ENCODE measurements at places on chromosomes 7 and 10. TPM values are rescaled to one million over a fixed set of nuclear protein-coding genes. Genes with fewer than 3 reads are reported as not detected.

DNA sequence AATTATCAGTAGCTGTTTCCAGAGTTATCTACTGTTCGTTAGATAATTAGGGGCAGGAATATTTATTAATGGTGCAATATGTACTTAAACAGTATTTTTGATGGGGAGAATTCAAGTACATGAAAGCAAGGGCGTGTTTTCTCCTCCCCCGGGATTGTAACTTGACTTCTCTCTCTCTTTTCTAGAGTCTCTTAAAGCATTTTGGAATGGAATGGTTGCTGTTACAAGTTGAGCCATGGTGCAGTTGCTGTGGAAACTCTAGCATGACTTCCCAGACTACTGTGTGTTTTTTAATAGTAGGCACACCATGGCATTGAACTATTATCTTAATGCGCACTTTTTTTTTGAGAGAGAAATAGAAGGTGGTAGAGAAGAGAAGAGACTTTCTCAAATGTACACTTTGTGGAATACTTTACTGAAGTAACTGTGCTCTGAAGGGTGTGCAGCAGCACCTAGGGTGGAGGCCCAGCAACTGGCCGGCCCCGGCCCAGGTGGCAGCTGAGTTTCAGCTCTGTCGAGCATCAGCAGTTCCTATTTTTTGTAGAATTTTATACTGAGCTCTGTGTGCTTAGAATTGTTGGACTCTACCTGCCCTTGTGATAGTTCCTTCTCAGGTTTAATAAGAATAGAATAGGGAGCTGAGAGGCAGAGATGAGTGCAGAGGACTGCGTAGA, 64.4 kb downstream of the CCNY start:
- H3K27me3 ChIP-seq: no peaks in the 10 kb centered on the region
- H3K36me3 ChIP-seq: no peaks in the 10 kb centered on the region
- no peak overlapping the region for H3K4me3 ChIP-seq
- H3K27ac ChIP-seq: no peak overlapping the region
- H3K4me1 ChIP-seq: peaks cover 41% of the 10 kb centered on the region

GRCh38 chr7:34739651-34740300, 81.8 kb downstream of the NPSR1 start:
- no peaks in the 10 kb centered on the region for H3K4me1 ChIP-seq
- DNase-seq: no peak
- no peak overlapping the region for H3K4me3 ChIP-seq

GRCh38 chr7:71354716-71355115, 222.8 kb downstream of the GALNT17 start:
- H3K27ac ChIP-seq: no peak overlapping the region
- no peaks in the 10 kb centered on the region for H3K27me3 ChIP-seq
- no peak overlapping the region for H3K4me3 ChIP-seq
- H3K4me1 ChIP-seq: no peaks in the 10 kb centered on the region
- DNase-seq: no peak

- no peak for DNase-seq
- H3K4me3 ChIP-seq: no peak overlapping the region
- H3K27ac ChIP-seq: no peak overlapping the region
- H3K36me3 ChIP-seq: peaks cover 4% of the 10 kb centered on the region
- H3K27me3 ChIP-seq: peaks cover 8% of the 10 kb centered on the region
Observed at GRCh38 chr10:24442234-24442633, 233.3 kb downstream of the KIAA1217 start.

The PTPN20 gene
- total RNA-seq: 3.8 TPM

The ASAH2B gene
- 5.3 TPM for total RNA-seq

The PRPS1L1 gene
- total RNA-seq: not detected

GRCh38 chr7:111508387-111508786, 53.9 kb downstream of the IMMP2L start:
- no peak overlapping the region for H3K27ac ChIP-seq
- no peaks in the 10 kb centered on the region for H3K27me3 ChIP-seq
- DNase-seq: no peak
- H3K4me3 ChIP-seq: no peak overlapping the region

GRCh38 chr10:86049442-86049841, 317.2 kb downstream of the GRID1 start:
- H3K27ac ChIP-seq: no peak overlapping the region
- peaks cover 12% of the 10 kb centered on the region for H3K4me1 ChIP-seq
- no peak for DNase-seq
- H3K4me3 ChIP-seq: no peak overlapping the region
- peaks cover 5% of the 10 kb centered on the region for H3K27me3 ChIP-seq

The ZCWPW1 gene
- total RNA-seq: 18.4 TPM

The CACNB2 gene
- total RNA-seq: not detected

DNA sequence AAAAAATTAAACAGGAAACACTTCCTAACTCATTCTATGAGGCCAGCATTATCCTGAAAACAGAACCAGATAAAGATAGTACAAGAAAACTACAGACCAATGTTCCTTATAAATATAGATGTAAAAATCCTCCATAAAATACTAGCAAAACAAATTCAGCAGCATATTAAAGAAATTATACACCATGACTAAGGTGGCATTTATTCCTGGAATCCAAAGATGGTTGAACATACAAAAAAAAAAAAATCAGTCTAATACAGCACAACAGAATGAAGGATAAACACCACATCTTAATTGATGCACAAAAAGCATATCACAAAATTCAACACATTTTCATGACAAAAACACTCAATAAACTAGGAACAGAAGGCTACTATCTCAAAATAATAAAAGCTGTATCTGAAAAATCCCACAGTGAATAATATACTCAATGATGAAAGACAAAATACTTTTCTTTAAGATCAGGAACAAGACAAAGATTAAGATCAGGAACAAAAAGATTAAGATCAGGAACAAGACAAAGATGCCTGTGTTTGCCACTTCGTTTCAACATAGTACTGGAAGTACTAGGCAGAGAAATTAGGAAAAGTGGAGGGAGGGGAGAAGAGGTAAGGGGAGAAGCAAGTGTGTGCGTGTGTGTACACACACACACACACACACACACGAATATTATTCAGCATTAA, 95.6 kb downstream of the SNX13 start:
- H3K4me1 ChIP-seq: peaks cover 17% of the 10 kb centered on the region
- DNase-seq: no peak
- H3K27ac ChIP-seq: no peak overlapping the region
- H3K27me3 ChIP-seq: no peaks in the 10 kb centered on the region
- peaks cover 40% of the 10 kb centered on the region for H3K36me3 ChIP-seq

The PNLIPRP1 gene
- total RNA-seq: not detected

The CALML3 gene
- not detected for total RNA-seq

DNA sequence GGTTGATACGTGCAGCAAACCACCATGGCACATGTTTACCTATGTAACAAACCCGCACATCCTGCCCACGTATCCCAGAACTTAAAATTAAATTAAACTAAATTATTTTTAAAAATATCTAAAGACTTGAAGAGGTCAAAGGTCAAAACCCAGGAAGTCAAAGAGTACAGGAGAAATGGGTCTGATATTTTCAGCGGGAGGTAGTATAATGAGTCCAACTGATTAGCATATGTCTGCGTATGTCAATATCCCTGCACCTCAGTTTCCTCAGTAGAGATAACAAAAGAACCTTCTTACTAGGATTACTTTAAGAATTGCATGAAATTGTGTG, 133.0 kb downstream of the TMEM26 start:
- H3K4me1 ChIP-seq: no peaks in the 10 kb centered on the region
- DNase-seq: no peak
- H3K36me3 ChIP-seq: no peaks in the 10 kb centered on the region
- H3K27ac ChIP-seq: no peak overlapping the region
- H3K27me3 ChIP-seq: peaks cover 3% of the 10 kb centered on the region
- no peak overlapping the region for H3K4me3 ChIP-seq

DNA sequence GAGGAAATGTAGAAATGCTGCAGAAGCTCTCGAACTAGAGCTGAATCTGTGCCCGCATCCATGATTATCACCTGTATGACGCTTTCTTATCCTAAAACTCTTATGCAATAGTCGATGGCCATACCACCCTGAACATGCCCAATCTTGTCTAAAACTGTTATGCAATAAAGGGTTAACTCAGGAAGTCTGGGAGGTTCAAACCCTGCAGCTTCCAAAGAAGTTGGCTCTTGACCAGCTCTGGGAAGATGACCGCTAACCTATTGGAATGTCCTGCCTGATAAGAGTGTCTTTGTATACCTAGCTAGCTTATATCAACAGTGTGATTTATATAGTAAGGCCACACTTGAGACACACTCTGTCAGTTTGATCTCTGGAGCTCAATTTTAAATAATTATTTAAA, 3.4 kb upstream of the C10orf88 start:
- H3K27me3 ChIP-seq: peaks cover 3% of the 10 kb centered on the region
- peaks cover 2% of the 10 kb centered on the region for H3K36me3 ChIP-seq
- no peak for DNase-seq
- H3K4me1 ChIP-seq: peaks cover 20% of the 10 kb centered on the region
- H3K27ac ChIP-seq: no peak overlapping the region
- H3K4me3 ChIP-seq: no peak overlapping the region

DNA sequence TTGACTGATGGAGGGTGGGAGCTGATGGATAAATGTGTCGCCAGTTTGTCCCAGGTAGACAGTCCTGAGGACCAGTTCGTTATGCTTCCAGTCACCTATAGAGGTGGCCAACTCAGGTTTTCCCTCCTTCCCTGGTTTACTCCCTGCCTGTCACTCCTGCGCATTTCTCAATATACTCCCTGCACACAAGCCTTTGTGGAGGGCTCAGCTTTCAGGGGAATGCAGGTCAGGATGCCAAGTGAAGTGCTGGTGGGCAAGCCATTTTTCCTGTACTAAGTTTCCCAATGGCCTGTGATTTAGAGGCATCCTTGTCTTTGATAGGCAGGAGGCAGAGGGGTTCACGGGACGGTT, 473.5 kb upstream of the ZMIZ1 start:
- H3K27ac ChIP-seq: no peak overlapping the region
- H3K4me3 ChIP-seq: no peak overlapping the region
- H3K4me1 ChIP-seq: no peaks in the 10 kb centered on the region
- no peaks in the 10 kb centered on the region for H3K36me3 ChIP-seq
- peaks cover 8% of the 10 kb centered on the region for H3K27me3 ChIP-seq
- DNase-seq: no peak

- no peaks in the 10 kb centered on the region for H3K27me3 ChIP-seq
- no peaks in the 10 kb centered on the region for H3K4me1 ChIP-seq
- H3K27ac ChIP-seq: no peak overlapping the region
- DNase-seq: no peak
- no peak overlapping the region for H3K4me3 ChIP-seq
- no peaks in the 10 kb centered on the region for H3K36me3 ChIP-seq
Observed at GRCh38 chr7:67732898-67733297, 736.3 kb downstream of the TYW1 start.

- H3K36me3 ChIP-seq: no peaks in the 10 kb centered on the region
- no peak for DNase-seq
- H3K4me1 ChIP-seq: peaks cover 3% of the 10 kb centered on the region
- peaks cover 6% of the 10 kb centered on the region for H3K27me3 ChIP-seq
- H3K27ac ChIP-seq: no peak overlapping the region
Observed at GRCh38 chr7:25922296-25922695, 229.7 kb upstream of the NFE2L3 start.

DNA sequence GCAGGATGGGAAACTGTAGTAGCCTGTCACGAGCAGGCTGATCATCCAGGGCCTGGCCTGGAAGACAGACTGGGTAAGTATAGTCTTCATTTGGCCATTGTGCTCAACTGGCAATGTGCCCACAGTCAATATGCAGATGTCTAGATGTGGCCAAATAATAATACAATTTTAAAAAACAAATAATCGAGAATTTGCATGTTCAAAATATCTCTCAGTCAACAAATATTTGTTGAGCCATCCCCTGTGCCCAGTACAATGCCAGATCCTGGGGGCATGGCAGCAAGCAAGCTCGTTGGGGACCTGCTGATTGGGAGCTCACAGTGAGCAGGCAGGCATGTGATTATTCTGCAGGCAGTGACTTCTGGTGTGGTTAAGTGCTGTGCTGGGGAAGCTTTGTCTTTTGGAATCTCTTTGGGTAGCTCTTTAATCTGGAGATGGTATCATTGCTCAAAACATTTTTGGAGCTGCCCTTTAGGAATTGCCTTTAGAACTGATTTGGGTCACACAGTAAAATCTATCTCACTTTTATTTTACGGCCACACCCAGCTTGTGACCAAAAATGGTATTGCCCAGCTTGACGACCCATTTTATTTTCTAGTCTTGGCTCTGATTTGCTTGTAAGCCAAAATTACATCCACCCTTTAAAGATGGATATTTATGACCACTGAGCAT, 92.2 kb downstream of the PLCE1 start:
- DNase-seq: no peak
- H3K27ac ChIP-seq: no peak overlapping the region
- H3K4me1 ChIP-seq: no peaks in the 10 kb centered on the region
- H3K27me3 ChIP-seq: peaks cover 2% of the 10 kb centered on the region
- no peaks in the 10 kb centered on the region for H3K36me3 ChIP-seq

DNA sequence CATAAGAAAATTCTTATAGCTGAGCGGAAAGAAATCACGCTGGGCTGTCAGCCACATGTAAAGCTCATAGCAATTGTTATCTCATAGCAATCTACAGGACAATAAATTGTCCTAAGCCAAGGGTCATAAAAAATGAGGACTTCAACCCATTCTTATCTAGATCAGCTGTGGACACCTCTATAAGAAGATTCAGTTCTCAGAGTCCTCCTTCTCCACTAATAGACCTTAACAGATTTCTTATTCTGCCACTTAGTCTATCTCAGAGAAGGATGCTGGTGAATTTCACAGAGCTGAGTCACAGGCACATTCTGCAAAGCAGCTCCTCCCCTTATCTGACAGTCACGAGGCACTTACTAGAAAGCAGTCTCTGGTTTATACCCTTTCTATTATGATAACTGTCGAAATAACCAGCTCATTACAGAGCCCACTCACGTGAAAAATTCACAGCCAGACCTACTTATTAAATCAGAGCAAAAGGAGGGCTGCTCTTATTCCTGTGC, 185.3 kb upstream of the PCLO start:
- H3K4me1 ChIP-seq: no peaks in the 10 kb centered on the region
- H3K27ac ChIP-seq: no peak overlapping the region
- H3K27me3 ChIP-seq: no peaks in the 10 kb centered on the region
- no peak overlapping the region for H3K4me3 ChIP-seq

- H3K4me3 ChIP-seq: no peak overlapping the region
- no peaks in the 10 kb centered on the region for H3K36me3 ChIP-seq
- no peaks in the 10 kb centered on the region for H3K27me3 ChIP-seq
- DNase-seq: no peak
- H3K27ac ChIP-seq: no peak overlapping the region
Observed at GRCh38 chr10:104049504-104050250, 36.0 kb downstream of the COL17A1 start.

DNA sequence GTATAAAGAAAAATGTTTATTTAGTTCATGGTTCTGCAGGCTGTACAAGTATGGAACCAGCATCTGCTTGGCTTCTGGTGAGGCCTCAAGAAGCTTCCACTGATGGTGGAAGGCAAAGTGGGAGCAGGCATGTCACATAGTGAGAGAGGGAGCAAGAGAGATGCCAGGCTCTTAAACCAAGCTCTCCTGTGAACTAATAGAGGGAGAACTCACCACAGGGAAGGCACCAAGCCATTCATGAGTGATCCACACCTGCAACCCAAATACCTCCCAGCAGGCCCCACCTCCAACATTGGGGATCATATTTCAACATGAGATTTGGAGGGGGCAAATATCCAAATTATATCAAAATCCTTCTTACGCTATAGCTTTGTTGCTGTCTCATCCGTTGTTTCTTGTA, 113.1 kb downstream of the CPED1 start:
- no peak for DNase-seq
- H3K27me3 ChIP-seq: peaks cover 12% of the 10 kb centered on the region
- no peaks in the 10 kb centered on the region for H3K4me1 ChIP-seq

The CTNNA3 gene
- not detected for total RNA-seq

GRCh38 chr10:35208536-35208935, 81.9 kb downstream of the CREM start:
- no peak overlapping the region for H3K27ac ChIP-seq
- peaks cover 3% of the 10 kb centered on the region for H3K36me3 ChIP-seq
- peaks cover 18% of the 10 kb centered on the region for H3K4me1 ChIP-seq
- no peaks in the 10 kb centered on the region for H3K27me3 ChIP-seq
- H3K4me3 ChIP-seq: peak overlapping the region; percentile 2
- DNase-seq: no peak

- no peak overlapping the region for H3K4me3 ChIP-seq
- DNase-seq: no peak
Observed at GRCh38 chr10:130884456-130884855, 427.1 kb downstream of the TCERG1L start.

The CALCR gene
- total RNA-seq: not detected

Data from naive thymus-derived CD8-positive, alpha-beta T cell (primary cell).